ENCODE measurements at places on chromosomes 2 and 18.

GRCh38 chr2:109144271-109144670 is 15.3 kb downstream of the SH3RF3 start:
- DNase-seq, result peak; percentile 29

- DNase-seq, result no peak
These were observed 285.8 kb downstream of the C1D start for GRCh38 chr2:67777010-67777409.

DNA sequence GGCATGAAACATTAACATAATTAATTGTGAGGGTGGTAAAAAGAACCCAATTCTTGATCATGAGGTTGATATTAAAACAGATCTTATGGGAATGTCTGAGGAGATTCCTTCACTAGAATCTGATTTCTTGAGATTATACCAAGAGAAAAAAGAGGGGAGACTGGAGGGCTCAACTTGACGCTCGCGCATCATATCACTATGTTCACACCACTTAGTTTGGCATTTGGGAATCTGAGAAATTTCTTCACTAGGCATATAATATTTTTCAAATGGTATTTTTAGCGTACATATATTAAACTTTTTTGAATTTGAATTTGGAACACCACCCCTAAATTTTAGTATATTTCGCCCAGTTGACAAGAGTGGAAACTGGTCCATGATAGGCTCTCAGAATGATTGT is 140.1 kb downstream of the SATB2 start:
- DNase-seq, result no peak

DNA sequence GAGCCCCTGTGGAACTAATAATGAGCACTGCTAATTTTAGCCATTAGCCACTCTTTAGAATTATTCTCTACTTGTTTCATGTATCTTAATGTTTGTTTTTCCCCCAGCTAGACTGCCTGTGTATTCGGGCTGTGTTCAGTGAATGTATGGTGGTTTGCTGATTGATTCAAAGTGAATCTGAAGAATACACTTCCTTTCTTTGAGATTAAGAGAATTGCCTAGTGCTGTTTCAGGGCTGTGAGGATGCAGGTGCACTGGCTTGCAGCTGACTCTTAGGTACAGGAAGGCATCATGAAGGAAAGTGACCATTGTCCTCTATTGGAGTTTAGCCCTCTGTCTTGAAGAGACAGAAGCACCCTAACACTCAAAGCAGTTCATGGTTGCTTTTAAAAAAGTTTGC is 138.7 kb downstream of the CERS6 start:
- DNase-seq, result no peak

DNA sequence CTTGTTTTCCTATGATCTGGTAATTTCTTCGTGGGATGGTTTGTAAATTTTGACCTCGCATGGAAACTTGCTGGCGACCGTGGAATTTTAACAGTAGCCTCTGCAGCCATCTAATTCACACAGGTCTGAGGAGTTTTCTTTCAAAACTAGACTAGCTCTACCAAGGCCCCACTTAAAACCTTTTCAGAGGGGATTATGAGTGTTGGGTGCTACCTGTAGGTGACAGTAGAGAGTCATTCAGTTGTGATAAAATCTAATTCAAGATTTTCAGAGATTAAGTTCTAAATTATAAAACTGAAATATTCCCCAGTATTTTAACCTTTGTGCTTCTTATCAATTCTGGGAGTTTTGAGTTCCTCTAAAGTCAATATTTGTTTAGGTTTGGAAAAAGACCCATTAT is 31.0 kb downstream of the THSD7B start:
- DNase-seq, result no peak

GRCh38 chr2:231597627-231598026 is 5.0 kb downstream of the TEX44 start:
- DNase-seq, result no peak

- no peak for DNase-seq
These were observed 259.3 kb downstream of the ZNF407 start for GRCh38 chr18:74856928-74857327.

- no peak for DNase-seq
These were observed 221.9 kb downstream of the DYM start for GRCh38 chr18:49238433-49239042.

DNA sequence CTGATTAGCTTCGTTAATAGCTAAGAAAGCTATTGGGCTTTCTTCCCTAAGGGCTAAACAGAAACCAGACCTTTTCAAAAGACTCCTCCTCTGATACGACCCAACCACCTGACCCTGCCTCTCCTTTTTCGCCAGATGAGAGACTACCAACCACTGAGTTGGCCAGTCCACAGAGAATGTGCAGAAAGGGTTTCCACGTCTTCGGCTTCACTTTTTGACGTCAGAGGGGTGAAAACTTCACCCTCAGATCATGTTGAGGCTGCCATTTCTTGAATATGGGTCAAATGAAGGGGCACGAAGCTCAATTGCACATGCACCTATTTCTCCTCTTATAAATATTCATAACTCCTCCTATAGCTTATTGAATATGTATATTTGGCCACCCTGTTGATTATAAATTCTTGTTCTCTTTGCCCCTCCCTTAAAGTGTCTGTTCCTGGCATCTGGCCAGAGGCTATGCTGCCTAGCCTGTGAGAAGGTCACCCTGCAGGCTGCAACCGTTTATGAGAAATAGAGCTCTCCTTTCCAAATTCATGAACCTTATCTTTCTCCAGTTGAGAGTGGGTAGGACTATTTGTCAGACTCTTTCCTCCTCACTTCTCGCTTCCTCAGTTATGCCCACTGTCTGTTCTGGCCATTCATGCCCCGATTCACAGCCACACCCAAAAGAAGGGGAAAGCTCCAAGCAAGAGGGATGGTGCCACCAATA is 301.6 kb downstream of the STK39 start:
- no peak for DNase-seq

DNA sequence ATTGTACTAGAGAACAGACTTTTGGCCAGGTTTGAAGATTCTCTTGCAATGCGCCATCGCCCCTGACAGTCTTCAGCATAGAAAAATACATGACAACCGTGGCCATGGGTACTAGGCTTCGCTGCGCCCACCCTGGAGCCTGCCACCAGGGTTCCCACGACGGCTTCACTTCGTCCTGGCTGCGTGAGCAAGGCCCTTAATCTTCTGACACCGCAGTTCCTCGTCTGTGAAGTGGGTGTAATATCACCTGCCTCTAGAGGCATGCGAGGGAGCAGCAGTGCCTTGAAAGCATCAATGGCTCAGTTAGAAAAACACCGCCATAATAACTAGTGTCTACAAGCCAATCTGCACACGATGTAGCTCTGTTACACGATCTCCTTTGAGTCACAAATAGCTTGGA is 175.2 kb upstream of the HS6ST1 start:
- no peak for DNase-seq

GRCh38 chr2:47616506-47616905 is 166.4 kb upstream of the MSH6 start:
- DNase-seq, result no peak

GRCh38 chr2:128584296-128584890 is 265.7 kb upstream of the HS6ST1 start:
- DNase-seq, result no peak

GRCh38 chr2:78992451-78992806 is 33.1 kb upstream of the REG3G start:
- no peak for DNase-seq

DNA sequence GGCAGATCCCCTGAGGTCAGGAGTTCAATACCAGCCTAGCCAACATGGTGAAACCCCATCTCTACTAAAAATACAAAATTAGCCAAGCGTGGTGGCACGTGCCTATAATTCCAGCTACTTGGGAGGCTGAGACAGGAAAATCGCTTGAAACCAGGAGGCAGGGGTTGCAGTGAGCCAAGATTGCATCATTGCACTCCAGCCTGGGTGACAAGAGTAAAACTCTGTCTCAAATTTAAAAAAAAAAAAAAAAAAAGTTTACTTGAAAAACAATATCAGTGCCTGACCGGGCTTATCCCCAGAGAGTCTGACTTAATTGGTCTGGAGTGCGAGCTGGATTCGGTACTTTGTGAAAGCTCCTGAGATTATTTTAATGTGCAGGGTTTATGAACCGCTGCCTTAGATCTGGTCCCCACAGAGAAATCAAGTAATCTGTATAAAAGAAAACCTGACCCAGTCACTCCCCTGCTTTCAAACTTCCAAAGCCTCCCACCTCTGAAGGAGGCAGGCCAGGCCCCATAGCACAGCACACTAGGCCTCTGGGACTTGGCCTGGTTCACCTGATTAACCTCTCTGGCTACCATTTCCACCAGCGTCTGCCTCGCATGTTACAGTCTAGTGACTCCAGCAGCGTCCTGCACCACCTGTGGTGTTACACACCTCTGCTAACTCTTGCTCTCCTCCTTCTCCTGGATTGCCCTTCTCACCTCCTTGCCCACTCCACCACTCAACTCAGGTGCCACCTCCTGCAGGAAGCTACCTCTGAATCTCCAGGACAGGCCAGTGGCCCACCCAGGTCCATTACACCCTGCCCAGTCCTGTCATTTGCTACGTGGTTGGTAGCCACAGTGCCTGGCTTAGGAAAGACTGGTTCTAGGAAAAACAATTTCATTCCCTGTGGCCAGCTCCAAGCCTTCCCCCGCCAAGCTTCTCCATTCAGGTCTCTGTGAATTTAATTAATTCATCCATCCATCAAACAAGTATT is 114.3 kb upstream of the PPP1CB start:
- no peak for DNase-seq

- DNase-seq, result no peak
These were observed 281.6 kb upstream of the TANK start for GRCh38 chr2:160878618-160879017.

GRCh38 chr2:18282026-18282425 is 278.4 kb downstream of the RDH14 start:
- DNase-seq, result no peak

All from CD4-positive, alpha-beta T cell treated with Interleukin-2 at 100 ng/mL for 4 hours (primary cell).